ENCODE measurements at places on chromosomes 5 and 9.

- no peak for DNase-seq
Observed at GRCh38 chr5:45089870-45090269, 281.1 kb downstream of the MRPS30 start.

DNA sequence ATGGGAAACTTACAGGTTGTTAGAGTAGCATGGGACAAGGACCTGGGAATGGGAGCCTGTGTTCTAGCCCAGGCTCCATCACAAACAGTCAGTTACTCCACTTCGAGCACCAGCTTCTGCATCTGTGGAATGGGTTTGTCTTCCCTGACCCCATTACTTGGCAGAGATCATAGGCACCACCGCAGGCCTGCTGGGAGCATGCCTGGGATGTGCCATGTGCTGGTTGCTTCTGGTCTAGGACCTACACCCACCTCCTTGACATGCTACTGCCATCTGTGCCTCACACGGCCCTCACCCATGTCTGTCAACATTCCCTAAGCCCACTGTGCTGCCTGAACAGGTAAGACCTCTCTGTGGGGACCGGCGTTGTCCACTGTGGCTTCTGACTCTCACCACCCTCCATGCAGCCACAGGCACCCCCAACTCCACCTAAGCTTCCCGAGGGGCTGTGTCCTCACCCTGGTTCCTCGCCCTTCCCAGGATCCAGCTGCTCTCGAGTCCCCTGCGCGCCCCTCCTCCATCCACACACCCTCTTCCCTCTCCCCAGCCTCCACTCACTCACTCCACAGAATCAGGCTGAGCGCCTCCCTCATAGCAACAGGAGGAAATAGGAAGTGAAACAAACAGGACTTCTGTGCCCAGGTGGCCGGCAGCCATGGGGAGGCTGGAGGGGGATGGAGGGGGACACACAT is 85.9 kb upstream of the FAM120A start:
- no peak for DNase-seq

DNA sequence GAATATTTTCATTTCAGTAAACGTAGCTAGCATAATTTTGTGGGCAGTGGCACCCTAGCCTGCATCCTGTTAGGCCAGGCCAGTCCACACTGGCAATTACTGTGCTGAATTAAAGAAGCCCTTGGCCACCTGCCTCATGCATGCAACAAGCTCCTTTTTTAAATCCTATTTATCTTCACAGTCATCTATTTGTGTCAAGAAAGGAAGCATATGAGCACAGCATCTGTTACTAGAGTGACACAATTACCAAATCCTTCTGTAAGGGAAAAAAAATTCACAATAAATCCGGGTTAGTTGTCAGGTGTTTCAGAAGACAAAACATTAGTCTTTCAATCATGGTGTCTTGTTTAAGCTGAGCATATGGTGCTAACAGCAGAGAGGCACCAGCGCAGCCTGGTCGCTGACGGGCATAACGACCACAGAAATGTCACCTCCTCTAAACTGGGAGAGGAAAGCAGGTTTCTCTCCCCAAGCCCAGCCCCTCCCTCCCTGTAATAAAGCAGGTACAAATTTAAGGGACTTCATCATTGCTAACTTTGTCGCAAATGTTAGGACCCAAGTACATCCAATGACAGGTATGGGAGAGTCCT is 520.6 kb downstream of the CTNND2 start:
- no peak for DNase-seq

- no peak for DNase-seq
Observed at GRCh38 chr9:100190339-100190738, 91.3 kb downstream of the INVS start.

- DNase-seq, result no peak
Observed at GRCh38 chr5:180069589-180070247, 1.8 kb downstream of the RNF130 start.

- DNase-seq, result no peak
Observed at GRCh38 chr9:69574057-69574456, 98.1 kb downstream of the APBA1 start.

GRCh38 chr5:143041-143440 is 48.3 kb upstream of the LRRC14B start:
- DNase-seq, result no peak

DNA sequence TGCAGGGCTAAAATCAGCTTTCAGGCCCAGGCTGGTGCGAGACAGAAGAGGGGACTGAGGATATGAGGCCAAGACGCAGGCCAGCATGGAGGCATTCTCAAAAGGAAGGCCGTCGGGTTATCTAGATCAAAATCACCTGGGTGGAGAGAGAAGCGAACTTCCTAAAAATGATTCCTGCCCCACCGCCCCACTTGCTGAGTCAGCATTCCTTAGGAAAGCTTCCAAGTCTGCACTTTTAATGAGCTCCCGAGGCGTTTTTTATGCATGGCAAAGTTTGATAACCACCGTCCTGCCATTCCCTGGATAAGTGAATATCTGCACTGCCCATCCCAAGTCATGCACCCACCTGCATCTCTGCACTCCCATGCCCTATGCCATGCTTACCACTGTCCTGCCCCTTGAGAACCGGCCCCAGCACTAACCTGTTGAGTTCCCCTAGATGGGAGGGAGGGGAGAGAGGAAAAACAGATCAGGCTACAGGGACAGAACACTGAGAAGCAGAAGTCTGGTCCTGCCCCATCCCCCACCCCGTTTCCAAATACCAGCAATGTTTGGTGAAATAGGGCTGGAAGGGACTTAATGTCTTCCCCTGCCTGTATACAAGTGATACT is 1.6 kb upstream of the SPOCK1 start:
- DNase-seq, result no peak

DNA sequence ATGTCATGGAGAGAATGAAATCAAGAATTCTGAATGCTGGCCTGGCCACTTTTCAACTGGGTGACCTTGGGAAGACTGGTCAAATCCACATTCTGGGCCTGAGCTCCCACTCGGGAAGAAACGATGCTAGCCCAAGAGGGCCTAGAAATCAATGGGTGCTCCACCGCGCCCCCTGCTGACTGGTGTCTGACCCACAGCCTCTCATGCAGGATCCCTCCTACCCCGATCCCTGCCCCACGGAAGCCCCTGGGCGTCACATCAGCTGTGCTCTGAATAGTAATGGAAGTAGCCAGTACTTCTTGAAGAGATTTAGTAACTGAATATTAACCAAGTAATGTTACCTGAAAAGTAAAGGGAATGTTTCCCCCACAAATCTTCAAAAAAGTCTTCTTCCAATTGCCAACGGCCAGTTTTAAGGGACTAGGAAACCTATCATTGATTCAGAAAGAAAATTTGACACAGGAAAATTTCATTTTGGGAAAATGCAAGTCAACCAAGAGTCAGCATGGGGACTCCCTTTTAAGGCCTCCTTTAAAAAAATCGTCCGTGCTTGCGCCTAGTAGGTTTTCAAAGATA is 43.9 kb downstream of the CRB2 start:
- DNase-seq, result no peak

GRCh38 chr9:21513431-21513830 is 31.3 kb upstream of the IFNE start:
- no peak for DNase-seq

DNA sequence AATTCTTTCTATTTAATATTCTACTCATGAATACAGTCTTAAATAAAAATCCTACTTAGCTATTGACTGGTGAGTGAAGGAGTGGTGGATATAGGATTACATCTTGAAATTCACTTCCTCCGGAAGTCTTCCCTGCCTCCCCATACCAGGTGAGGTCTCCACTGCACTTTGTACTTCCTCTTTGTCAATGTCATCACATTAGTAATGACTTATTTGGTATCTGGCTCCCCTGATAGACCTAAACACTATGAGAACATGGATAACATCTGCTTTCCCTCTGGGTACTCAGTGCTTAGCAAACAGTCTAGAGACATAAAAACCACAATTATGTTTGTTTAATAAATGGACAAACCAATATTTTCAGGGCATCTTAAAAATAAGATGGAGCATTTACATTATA is 532.1 kb downstream of the PDE4D start:
- DNase-seq, result no peak

GRCh38 chr5:163880302-163880701 is 374.9 kb downstream of the MAT2B start:
- DNase-seq, result no peak

DNA sequence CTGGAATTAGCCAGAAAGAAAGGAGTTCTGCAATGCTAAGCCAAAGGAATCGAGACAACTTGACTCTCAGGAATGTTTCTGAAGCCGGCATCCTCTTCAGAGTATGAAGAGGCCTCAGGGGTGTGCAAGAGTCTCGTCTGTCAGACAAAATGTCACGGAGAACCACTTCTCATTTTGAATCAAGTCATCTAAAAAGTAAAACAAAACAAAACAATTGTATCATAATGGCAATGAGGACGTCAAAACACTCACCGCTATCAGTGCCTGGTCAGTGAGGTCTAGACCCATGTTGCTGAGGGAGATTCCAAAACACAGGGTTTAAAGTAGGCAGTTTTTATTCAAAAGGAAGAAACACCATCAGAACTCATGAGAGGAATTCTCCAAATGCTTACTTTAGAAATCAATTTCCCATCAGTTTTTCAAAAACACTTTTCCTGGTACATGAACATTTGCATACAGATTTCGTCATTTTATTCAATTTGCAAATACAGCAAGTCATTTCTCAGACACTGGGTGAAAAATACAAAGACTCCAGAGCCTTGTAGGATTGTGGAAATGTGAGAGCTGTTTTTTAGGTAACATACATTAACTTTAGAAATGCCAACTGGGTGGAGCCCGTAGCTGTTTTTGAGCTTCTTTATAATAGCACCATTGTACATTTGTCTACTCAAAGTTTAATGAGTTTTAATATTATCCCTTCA is 89.5 kb upstream of the MAP3K1 start:
- DNase-seq, result no peak

GRCh38 chr9:19533373-19533772 is 124.6 kb downstream of the ACER2 start:
- DNase-seq, result no peak

DNA sequence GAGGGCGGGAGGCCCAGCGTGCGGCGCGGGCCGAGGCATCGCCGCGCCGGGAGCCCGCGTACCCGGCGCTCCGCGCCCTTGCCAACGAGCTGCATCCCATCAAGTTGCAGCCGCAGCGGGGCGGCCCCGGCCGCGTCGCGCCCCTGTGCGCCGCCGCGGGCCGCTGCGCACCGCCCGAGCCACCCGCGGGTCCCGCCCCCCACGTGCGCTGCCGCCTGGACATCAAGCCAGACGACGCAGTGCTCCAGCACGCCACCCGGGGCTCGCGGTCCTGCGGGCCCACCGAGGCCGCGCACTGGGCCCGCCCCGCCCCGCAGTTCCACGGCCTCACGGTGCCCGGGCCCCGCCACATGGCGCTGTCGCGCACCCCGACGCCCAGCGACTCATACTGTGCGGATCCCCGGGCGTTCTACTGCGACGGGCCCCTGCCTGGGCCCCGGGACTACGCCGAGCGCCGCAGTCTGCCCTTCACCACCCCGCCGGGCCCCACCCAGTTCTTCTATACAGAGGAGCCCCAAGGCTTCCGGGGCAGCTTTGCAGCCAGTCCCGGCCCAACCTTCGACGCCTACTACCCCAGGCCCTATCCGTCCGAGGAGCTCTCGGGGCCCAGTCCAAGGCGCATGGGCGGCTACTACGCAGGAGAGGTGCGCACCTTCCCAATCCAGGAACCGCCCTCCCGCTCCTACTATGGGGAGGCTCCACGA is 2.6 kb downstream of the AJM1 start:
- DNase-seq, result no peak

- no peak for DNase-seq
Observed at GRCh38 chr5:96337048-96337781, 95.8 kb downstream of the PCSK1 start.

- DNase-seq, result no peak
Observed at GRCh38 chr5:150163547-150164059, 3.0 kb upstream of the CDX1 start.

DNA sequence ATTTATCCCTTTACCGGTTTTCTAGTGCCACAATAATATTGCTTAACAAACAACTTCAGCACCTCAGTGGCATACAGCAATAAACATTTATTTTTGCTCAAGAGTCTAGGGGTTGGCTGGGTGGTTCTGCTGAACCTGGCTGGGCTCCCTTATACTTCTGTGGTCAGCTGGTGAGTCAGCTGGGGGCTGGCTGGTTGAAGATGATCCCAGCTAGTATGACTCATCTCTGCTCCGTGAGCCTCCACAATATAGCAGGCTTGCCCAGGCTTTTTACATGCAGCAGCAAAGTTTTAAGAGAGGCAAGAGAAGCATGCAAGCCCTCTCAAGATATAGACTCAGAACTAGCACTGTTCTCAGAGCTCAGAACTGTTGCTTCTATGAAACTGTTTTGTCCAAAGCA is 523.5 kb upstream of the CLINT1 start:
- peak; percentile 3 for DNase-seq

DNA sequence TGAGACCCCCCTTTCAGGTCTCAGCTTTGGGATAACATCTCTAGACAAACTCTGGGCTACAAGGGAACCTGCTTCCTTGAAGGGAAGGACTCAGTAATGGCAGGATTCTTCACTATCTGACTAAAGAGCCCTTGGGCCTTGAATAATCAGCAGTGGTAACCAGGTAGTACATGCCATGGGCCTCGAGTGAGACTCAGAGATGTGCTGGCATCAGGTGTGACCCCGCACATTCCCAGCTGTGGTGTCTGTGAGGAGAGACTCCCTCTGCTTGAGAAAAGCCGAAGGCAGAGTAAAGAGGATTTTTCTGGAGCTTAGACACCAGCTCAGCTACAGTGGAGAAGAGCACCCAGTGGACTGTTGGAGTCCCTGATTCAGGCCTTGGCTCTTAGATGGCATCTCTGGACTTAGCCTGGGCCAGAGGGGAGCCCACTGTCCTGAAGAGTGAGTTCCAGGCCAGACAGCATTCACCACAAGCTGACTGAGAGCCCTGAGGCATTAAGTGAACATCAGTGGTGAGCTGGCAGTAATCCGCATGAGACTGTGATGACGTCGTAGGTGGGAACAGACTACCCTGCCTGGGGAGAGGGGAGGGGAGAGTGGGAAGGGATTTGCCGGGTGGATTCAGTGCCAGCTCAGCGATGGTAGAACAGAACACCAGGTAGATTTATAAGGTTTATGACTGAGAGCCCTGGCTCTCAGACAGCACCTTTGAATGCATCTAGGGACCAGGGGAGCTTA is 5.3 kb upstream of the ZNF782 start:
- DNase-seq, result no peak

DNA sequence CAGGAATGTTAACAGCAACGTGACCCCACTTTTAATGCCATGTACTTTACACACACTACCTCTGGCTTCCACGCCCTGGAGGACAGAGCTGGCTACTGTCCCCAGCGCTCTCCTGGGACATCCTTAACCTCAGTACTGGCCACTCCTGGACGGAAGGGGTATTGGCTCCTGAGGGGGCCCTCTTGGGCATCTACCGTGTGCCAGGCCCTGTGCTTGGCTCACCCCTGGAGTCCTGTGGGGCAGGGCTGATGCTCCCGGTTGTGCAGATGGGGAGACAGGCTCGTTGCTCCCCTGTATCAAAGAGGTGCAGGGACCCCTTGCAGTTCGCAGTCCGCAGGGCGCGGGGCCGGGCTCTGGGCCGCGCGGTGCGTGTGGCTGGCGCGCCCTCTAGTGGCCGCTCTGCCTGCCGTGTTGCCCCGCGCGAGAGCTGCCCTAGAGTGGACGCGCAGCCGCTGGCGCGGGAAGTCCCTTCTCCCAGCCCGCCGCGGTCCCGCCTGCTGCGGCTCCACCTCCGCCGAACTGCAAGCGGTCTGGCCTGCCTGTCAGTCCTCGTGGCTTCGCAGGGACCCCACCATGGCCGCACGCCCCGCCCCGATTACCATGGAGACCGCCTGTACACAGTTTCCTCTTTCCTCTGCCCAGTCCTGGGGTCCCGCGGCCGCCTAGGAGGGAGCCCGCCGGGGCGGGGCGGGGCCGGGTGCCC is at the start of gene WDR38:
Gene WDR38, plus strand, starts transcription at position 632 of the 703 bp plus-strand sequence. CDS start 72 bp downstream, outside the sequence.
- DNase-seq, result peak; percentile 55

- no peak for DNase-seq
Observed at GRCh38 chr5:111887706-111888105, 130.7 kb upstream of the NREP start.
